Activated naive CD4-positive, alpha-beta T cell (primary cell): ENCODE measurements at places on chromosomes 1 and 21.

- DNase-seq: no peak
Measured at GRCh38 chr1:54944610-54945392, 35.6 kb upstream of the TMEM61 start.

DNA sequence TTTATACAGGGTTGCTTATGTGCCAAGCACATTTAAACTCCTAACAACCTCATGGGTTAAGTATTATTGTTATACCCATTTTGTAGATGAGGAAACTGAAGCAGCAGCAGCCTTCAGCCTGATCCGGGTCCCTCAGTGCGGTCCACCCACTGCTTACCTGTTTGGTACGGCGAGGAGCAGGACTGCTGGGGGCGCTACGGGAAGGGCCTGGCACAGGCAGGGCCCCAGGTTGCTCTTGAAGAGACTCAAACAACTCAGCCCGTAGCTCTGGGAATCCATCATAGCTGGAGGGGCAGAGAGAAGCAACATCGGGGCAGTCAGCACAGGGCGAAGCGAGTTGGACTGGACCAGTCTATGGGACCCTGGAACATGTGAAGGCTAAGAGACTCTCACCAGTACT lies 9.2 kb downstream of the DENND4B start:
- DNase-seq: no peak

DNA sequence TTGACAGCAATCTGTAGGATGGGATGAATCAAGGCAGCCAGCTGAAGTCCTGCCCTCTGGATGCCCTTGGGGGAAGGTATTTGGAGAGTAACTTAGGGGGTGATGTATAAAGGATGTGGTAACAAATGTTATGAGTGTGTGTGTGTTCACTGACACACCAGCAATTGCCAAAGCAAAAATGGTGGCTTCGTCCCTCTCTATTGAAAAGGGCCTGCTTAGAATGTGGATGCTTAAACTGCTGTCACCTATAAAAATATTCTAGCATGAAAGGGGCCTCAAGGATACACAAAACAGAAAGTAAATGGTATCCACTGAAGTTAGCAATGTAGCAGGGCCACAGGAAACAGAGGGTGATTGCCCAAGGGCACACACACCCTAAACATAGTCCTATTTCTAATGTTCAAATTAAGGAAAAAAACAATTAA lies 15.1 kb upstream of the AIM2 start:
- DNase-seq: no peak

DNA sequence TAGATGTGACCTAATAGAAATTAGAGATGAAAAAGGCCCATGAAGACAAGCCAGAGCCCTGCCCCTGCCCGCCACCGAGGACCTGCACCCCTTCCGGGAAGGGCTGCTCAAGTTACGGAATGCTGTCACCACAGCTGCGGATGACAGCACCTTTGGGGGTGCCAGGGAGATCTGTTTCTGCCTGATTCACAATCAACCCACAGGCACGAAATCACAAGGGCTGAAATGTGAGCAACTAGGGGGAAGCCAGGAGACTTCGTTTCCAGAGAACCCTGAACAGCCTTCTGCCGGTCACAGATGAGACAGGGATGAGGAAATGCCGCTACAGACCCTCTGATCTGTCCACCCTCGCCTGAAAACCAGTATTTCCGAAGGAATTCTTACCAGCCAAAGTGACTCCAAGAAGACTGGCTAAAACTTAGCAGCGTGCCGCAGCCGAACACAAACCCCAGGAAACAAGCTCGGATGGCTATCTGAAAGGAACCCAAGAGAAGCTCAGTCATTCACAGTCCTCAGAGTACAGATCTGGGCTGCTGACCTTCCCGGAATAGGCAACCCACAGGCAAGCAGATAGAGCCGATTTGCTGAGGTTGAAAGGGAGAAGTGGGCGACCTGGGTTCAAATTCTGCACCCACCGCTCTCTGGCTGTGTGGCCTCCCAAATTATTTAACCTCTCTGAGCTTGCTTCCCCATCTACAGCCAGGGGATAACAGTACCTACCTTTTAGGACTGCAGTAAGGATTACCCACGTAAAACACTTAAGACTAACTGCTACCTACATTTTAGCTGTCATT lies 1.1 kb downstream of the ICMT start:
- DNase-seq: no peak

GRCh38 chr1:152252157-152252556 lies 28.2 kb upstream of the HRNR start:
- DNase-seq: no peak

DNA sequence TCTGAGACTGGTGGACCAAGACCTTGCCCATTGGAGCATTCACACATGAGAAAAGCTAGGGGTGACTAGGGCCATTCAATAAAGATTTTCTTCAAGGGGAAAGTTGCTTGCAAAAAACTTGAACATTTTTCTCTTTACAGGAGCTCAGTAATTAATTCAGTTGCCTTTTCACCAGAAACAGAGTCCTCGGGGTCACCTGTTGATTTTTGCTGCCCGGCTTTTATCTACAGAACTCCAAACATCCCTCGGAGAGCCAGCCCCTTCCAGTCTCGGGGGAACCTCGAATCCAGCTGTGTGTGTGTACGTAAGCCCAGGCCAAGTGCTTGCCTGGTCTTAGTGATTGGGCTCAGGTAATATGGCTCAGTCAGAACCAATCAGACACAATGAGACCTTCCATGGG lies 47.5 kb downstream of the PCNX2 start:
- DNase-seq: no peak

- no peak for DNase-seq
Measured at GRCh38 chr1:110438893-110439292, 12.1 kb upstream of the PROK1 start.

- DNase-seq: peak; percentile 6
Measured at GRCh38 chr1:231866392-231867331, 240.1 kb downstream of the DISC1 start.

- DNase-seq: peak; percentile 84
Measured at GRCh38 chr1:235011599-235012435, 116.8 kb downstream of the TOMM20 start.

GRCh38 chr1:148308832-148309458 lies 156.9 kb upstream of the NBPF11 start:
- no peak for DNase-seq

GRCh38 chr1:39958403-39959200 lies 3.7 kb downstream of the MFSD2A start:
- no peak for DNase-seq

DNA sequence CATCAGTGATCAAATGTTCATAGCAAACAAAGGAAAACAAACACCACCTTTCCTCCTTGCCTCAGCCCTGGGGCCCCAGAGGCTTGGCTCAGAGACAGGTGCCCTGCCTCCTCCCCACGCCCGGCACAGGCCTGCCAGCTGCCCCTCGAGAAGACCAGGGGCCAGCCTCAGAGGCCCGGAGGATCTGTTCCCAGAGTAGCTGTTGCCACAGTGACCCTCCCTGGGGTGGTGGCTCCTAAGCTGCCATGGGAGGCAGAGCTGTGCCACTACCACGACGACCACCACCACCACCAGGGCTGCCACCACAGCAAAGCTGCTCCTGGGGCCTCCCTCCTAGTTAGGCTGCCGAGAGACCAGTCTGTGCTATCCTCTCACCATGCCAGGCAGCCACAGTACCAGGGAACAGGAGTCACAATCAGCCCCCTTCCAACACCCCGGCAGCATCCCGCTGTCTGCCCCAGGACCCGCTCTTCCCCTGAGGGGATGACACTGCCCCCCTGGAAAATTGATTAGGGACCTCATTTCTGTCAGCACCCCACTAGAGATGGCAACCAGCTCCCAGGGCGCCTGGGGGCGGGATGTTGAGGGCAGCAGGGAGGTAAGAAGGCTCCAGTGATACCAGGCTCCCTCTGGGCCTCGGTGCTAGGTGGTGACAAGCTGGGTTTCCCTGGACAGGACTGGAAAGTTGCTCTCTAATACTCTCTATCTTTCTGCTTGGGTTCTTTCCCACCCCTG lies 30.5 kb downstream of the KCNC4 start:
- DNase-seq: no peak

DNA sequence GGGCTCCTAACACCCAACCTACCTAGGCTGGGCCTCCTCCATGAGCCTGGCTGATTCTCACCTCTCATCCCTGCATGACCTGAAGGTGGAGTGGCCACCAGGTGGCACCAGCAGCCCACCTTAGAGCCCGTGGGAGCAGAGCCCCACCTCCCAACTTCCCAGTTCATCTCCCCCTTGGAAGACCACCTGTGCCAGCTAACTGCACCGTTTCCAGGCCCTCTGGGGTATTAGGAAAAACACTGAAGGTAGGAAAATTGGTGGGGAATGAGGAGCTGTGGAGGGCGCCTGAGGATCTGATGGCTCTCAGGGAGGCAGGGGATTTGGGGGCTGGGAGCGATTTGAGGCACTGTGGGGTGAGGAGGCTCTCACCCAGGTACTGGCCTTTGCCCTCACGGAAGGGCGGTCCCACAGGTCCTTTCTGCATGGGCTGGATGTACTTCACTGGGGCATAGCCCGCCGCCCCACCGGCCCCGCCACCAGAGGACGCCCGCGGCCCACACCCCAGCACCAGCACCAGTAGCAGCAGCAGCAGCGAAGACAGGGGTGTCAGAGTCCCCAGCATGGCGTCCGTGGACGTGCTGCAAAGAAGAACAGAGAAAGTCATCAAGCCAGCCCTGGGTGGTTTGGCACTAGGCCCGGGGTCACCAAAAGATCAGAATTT lies 11.1 kb downstream of the ADPRS start:
- peak; percentile 39 for DNase-seq

DNA sequence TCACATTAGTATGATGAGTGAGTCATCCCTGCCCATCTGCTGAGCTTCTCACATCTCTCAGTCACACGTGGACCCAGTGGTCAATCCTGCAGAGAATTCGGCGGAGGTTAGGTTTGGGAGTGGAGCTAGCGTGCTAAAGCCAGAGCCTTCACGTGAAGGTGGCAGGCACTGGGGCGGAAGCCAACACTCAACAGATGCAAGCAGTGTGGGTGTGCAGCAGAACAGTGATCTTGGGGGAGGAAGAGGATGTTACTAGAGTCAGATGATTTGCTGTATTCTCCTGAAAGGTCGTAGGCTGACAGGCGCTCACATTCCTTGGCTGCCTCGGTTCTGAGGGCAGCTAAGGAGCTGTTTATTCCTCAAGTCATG lies 6.7 kb downstream of the C1orf115 start:
- no peak for DNase-seq

DNA sequence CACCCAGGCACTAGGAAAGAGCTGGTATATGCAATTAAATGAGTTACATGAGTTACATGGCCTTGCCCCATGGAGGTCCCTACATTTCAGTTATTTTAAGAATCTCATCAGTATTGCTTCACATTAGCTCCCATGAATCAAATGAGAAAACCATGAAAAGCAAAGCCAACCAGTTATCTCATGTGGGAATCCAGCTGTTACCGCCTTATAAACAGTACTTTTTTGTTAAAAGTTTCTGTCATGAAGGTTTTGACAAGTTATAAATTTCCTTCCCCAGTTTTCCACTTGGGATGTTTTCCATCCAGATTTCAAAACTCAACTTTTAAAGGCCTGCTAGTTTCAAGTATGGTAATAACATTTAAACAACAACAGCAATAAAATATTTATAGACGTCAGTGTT lies 544.8 kb downstream of the NUF2 start:
- DNase-seq: no peak

DNA sequence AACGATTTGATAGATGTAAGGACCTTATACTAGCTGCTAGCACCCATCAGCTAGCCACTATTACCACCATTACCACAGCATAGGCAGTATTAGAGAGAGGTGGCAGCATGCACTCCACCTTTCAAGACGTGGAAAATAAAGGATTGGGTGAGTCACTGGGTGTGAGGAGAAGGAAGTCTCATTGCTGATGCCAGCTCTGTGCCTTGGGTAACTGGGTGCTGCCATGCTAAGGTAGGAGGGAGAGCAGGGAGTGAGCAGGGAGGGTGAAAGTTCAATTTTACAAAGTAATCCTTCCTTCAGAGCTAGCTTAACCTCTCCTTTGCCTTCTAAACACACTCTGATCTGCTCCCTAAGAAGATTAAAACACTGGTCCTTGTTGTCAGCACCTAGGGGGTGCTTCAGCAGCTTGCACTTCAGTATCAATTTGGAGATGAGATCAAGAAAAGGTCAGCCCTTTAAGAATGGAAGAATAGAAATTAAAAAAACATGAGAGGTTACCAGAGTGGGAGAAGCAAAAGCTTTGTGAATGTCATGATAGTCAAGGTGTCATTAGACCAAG lies 1.8 kb upstream of the LIN9 start:
- DNase-seq: no peak

- no peak for DNase-seq
Measured at GRCh38 chr1:115822117-115822516, 18.8 kb downstream of the NHLH2 start.

DNA sequence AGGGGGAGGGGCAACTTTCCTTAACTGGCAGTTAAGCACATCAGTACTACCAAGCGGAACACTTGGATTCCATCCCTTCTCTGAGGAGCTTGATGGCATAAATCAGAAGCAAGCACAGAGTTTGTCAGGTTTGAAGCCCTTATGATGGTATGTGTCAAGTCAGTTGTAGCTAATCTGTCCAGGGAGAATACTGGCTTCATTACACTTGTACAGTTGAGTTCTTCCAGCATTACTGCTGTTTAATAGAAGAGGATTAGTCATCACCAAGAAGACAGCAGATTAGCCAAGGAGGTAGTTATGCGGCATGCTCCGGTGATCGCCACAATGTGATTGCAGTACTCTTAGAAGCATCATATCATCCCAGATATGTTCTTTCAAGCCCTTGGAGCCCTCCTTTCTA lies 2.1 kb upstream of the TDRD5 start:
- no peak for DNase-seq

DNA sequence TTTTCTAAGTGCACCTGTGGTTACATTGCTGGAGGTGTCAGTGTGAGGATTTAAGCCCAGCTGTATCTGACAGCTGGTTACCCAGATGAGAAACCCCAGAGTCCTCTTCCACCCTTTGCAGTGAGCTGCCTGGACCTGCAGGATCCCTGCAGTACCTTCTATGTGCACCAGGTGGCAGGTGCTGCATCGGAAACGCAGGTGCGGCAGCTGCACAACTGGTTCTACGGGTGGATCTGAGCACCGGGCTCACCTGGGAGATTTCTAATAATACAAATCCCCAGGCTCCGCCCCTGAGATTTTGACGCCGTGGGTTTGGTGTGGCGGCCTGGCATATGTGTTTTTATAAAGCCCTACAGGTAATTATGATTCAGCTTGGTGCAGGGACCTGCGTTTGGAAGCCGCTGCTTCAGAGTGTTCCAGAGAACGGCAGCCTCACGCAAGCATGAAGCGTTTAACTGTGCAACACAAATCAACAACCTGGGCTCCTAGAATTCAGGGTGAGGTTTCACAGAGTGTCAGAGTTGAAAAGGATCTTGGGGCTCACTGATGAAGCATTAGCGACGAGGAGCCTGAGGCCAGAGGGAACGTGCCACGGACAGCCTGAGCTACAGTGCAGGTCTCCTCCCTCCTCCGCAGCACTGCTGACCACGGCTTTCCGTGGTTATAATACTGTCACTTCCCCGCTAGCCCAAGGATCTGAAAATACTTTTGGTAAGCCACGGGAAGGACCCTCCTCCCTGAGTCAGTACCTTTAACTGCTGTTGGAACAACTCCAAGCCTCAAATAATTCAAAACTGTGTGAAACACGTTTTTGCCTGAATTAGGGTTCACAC lies 96.7 kb upstream of the TRABD2B start:
- peak; percentile 10 for DNase-seq

DNA sequence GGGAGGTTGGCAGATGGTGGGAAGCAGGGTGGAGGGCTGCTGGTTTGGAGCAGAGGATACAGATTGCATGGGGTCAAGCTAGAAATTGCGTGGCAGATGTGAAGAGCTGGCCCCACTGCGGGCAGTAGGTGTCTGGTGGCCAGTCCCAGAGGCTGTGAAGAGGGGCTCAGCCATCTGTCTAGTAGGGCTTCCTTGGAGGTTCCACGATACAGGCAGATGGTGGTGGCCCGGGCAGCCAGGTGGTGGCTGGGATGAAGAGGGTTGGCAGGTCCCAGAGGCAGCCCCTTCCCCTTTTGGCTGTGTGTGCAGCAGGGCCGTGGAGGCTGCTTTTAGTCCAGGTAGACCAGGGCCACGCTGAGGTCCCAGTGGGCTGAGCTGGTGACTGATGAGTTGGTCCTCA lies 16.6 kb downstream of the PSEN2 start:
- no peak for DNase-seq
